ENCODE measurements at places on chromosomes 1 and 21.

DNA sequence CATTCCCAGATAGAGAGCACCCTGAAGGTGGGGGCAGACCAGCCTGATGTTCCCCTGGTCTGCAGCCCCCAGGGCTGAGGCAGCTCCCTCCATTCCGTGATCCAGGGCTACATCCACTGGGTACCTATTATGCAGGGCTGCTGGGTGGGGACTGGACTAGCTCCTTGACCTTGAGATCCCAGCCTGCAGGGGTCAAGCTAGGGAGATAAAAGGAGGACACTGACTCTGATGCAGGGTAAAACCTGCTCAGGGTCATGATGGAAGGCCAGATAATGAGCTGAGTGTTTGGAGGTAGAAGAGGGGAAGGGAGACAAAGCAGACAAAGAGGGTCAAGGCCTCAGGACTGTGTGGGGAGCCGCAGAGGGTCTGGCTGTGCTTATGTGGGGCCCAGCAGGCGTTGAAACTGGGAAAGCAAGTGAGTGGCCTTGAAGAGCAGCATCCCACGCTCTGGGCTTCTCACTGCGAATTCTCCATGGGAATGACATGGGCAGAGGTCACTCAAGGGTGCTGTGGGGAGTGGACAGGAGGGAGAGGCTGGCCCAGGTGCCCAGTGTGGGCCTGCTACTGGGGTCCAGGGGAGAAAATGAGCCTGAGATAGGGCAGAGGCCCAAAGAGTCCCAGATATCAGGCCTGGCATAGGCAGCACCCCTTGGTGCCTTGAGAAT, 9.7 kb downstream of the FOXO6 start:
- DNase-seq, result no peak

GRCh38 chr21:44858291-44858690, 15.2 kb downstream of the PTTG1IP start:
- DNase-seq, result no peak

- peak; percentile 14 for DNase-seq
These were observed 19.9 kb upstream of the NEK2 start for GRCh38 chr1:211695135-211695816.

DNA sequence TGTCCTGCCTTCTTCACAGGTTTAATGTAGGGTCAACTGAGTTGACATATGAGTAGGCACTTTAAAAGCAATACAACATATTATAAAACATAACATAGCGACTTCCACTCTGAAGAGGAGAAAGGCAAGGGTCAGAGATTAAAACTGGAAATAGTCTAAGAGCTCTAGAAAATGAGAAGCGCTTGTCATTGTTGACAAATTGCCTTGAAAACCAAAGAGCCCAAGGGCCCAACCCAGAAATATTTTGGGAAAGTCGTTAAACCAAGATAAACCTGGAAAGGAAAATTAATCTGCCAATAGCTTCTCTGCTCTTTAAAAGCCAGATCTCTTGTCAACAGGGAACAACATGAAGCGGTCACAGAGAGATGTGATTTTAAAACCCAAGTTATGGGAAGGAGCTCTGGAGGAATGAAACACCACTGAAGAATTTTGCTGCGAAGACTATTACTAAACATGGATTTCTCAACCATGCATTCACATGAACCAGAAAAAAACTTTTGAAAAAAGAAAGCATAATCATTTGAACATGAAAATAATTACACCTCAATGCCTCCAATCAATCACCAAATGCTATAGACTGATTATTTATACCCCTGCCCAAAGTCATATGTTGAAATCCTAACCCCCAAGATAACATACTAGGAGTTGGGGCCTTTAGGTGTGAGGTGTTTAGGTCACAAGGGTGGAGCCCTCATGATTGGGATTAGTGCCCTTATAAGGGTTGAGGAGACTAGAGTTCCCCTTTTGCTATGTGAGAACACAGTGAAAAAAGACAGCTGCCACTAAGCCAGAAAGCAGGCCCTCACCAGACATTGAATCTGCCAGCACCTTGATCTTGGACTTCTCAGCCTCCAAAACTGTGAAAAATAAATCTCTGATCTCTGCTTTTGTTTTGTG, 33.0 kb upstream of the MTF1 start:
- DNase-seq, result no peak

DNA sequence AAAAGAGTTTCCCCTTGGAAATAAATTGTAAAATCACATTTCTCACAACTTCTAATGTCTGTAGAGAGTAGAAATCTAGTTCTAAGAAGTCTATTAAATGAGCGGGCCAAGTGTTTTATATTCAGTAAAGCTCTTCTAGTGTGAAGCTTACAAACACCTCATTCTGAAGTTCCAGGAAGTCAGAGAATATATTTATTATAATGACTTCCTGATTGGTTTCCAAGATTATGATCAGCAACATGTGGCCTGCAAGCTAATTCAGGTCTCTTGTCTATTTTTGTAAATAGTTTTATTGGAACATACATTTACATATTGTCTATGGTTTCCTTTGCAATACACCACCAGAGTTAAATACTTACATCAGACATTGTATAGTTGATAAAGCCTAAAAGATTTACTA, 603.9 kb downstream of the AMY1C start:
- DNase-seq, result no peak

DNA sequence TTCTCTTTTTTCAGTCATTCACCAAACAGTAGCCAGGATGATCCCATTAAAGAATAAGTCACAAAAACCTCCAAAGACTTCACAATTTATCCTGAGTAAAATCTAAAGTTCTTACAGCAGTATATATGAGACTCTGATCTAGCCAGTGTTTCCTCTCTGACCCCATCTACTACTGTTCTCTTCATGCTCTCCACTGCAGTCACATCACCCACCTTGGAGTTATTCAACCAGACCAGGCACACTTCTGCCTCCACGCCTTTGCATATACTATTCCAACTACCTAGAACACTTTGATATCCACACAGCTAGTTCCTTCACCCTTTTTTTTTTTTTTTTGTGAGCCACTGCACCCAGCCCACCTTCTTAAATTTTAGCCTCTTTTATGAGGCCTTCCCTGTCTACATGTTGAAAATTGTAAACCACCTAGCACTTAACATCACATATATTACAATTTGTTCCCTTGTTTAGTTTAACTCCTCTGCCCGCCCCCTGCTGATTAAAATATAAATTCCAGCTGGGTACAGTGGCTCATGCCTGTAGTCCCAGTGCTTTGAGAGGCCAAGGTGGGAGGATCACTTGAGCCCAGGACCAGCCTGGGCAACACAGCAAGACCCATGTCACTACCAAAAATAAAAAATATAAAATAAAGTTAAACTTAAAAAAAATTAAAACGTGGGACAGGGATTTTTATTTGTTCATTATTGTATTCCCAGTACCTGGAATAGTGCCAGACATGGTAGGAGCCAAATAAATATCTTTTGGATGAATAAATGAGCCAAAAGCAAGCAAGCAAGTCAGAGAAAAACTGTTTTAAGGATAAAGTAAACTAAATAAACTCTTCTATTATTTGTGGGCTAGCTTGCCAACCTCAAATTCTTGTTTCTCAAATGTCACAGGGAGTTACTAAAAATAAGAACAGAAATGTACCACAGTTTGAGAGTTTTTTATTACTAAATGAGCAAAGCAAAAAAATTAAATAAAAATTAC, 35.2 kb upstream of the MUTYH start:
- DNase-seq, result peak; percentile 22

- DNase-seq, result no peak
These were observed 127.2 kb downstream of the LACTBL1 start for GRCh38 chr1:22845398-22845935.

DNA sequence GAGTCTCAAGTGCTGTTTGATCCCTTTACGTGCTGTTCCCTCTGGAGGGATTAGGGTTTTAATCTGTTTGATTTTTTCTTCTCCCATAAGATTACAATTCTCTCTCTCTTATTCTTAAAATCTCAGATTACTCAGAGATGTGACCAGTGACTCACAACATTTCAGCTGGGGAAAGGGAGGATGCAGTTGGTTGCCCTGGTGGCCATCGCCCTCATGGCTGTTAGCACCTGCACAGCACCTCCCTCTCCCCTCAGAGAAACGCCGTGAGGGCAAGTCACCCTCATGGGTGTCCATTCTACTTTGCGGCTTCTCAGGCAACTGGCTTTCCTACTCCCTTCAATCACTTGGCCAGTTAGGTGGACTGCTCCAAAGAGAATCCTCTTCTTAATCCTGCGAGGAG, 42.4 kb upstream of the KCNA3 start:
- no peak for DNase-seq

DNA sequence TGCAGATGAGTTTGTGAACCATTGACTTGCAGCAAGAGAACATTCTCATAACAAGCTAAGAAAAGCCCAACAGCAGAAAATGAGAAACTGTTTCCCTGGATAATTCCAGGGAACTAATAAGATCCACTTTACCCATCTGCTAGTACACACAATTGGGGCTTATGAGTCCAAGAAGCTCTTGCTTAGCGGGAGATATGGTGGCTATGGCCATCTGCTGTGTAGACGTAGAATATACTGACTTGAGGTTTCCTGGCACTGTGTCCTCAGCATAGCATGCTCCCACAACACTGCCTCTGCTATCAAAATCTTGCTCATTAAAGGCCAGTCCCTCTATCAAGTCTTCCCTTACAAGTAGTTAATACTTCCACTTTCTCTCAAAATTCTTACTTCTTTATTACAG, 6.8 kb upstream of the RXRG start:
- DNase-seq, result no peak

DNA sequence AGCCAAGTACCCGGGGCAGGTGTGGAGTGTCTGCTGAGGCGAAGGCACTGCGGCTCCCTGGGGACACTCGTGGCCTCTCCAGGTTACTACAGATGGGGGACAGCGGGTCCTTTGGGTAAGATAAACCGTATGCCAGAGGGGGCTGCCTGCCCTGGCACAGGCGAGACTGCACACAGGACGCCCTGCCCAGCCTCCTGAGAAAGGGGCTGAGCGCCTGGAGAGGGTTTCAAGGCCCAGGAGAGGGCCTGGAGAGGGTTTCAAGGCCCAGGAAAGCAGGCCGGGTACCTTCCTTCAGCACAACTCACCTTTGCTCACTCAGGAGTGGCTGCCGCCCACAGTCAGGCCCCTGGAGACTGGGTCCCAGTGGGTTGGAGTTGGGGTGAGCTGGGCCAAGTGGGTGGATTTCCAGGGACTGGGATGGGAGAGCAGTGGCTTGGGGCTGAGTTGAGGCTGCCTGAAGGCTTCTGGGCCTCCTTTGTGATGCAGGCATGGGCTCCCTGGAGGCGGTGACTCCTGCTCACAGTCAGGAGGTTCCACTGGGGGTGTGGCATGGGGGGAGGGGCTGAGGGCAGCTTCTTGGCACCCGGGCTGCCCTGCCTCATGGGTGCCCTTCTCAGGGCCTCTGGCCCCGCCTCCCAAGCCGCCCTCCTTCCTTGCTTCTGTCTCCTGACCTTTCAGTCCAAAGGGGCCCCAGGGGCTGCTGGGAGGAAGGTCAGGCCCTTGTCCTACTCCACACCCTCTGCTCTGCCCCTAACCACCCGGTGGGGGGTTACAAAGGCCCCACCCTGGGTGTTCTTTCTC, at the start of gene MMEL1:
Gene MMEL1, minus strand, starts transcription at position 456 of the 801 bp plus-strand sequence. CDS start 3,532 bp downstream, outside the sequence.
- no peak for DNase-seq

- DNase-seq, result peak; percentile 6
These were observed 71.2 kb downstream of the VWA5B1 start for GRCh38 chr1:20361805-20362381.

DNA sequence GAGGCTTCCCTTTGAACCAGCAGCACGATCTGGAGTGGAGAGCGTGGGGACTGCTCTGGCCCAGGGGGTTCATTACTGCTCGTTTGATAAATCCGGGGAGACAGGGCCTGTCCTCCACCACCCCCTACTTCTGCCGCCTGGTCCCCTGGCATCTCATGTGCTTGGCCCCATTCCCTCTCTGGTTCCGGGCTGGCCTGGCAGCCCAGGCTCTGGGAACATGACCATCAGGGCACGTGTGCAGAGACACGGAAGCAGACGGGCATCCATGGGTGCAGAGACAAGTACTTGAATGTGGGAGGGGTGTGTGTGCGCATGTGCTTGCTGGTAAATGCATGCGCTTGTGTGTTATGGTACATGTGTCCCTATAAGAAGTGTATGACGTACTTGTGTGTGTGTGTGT, 75.5 kb downstream of the KIRREL1 start:
- no peak for DNase-seq

DNA sequence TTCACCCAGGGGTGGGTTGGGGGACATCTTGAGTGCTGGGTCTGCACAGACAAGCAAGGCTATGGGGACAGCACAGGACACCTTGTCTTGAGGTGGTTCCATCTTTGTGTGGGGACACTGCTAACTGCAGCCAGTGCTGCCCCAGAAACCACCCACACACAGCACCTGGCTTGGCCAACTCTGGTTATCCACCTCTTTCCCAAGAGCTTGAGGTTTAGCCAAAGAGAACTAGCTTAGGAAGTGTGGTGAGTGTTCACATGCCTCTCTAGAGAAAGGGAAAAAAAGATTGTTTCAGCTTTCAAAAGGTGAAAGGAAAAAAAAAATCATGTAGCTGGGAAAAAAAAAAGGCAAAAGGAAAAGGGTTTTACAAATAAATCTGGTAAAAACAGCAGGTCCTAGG, 32.4 kb downstream of the BCAR3 start:
- no peak for DNase-seq

DNA sequence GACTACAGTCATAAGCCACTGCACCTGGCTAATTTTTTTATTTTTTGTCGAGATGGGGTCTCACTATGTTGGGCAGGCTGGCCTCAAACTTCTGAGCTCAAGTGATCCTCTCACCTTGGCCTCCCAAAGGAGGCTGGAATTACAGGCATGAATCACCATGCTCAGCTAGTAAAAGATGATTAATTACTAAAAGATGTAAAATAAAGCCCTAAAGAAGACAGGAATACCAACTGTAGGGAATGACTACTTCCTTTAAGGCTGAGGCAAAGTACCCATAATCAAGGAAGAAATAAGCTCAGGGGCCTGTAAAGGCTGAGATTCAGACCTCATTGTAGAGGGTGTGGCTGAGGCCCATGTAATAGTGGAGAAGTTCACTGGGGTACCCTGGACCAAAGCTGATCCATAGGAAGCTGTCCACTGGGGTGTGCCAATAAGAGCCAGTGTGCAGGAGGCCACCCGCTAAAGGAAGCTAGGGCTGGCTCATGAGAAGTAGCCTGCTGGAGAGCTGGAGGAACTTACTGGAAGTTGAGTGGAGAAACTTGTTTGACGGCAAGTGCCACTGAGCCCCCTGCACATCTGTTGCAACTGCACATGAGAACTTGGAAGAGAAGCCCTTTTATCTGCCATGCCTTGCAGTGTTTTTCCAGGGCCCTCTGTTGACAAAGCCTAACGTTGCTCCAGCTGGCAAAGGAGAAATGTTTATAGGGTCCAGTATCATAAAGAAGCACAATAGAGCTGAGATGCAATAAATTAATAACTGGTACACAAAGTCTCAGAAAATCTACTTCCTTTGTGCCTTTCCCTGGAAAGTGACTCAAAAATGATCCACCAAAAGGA, 17.8 kb upstream of the SERTAD4 start:
- no peak for DNase-seq

- no peak for DNase-seq
These were observed 1.2 kb downstream of the MCOLN2 start for GRCh38 chr1:84995484-84996334.

GRCh38 chr1:156103521-156103947, 11.0 kb upstream of the LMNA start:
- DNase-seq, result peak; percentile 95
